ENCODE measurements at places on chromosomes 11 and 22.

DNA sequence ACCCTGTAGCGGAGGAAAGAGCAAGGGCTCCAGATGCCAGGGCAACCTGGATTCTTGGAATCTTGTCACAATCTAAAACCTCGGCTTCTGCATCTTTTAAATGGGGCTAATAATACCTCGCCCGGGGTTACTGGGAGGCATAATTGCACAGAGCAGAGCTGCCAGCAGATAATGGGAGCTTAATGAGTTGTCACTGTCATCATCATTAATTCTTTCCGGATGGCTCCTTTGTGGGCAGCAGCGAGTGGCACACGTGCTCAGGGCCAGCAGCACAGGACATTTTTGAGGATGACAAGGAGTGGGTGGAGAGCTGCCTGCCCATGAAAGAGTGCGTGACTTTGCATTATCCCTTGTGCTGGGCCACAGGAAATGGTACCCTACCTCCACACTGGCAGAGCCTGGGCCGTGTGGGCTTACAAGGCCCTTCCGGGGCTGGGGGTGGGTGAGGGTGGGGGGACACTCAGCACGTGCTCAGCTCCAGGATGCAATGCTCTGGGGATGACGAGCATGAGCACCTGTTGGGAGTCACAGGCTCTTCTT is 5.7 kb downstream of the PDGFB start:
- no peak for DNase-seq

DNA sequence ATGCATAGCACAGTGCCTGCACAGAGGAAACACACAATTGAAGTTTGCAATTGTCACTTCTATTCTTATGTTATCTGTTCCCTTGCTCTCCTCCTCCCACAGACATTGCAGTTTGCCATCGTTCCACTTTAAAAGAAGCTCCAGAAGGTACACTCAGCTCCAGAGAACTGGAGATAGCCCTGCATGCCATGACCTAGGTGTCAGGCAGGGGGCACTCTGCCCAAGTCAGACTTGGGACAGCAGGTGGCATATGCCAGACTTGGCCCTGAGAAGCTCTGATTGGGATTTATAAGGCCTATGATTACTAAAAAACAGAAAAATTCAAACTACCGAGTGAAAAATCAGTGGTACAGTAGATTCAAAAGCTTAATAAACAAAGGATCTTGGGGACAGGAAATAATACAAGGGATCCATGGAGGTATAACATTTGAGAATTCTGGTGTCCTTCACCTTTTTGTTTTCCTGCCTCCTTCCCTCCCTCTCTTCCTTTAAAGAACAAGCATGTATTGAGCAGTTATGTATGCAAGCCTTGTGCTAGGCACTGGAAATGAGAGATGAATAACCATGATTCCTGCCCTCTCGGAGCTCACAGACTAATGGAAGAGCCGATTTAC is 40.0 kb downstream of the TENM4 start:
- no peak for DNase-seq

- DNase-seq: no peak
These were observed 79.5 kb upstream of the ZBED5 start for GRCh38 chr11:10937385-10937771.

DNA sequence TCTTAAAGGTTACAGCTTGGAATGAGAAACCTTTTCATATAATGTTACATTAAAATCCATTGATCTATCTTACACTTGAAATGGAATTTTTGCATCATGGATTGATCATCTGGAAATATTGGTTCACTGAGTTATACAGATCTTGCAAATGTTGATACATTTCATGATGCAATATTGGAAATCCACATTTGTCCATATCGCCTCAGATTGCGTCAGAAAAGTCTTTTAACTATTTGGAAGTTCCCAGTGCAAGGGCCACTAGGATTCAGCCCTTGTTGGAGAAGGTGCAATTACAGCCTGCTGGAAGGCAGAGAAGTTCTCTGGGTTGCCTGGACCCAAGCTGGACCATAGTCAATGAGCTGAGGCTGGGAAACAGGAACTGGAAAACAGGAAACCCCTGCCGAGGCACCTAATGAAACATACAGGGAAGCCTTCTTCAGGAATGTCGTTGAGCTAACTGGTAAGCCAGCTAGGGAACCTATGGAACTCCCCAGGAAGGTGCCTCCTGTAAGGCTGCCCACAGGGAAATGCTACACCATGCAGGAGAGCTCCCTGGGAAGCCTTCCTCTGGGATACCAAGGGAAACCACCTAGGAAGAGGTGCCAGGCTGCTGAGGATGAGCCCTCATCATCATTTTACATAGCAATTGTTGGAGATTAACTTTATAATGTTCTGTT is 600.4 kb upstream of the CADM1 start:
- no peak for DNase-seq

DNA sequence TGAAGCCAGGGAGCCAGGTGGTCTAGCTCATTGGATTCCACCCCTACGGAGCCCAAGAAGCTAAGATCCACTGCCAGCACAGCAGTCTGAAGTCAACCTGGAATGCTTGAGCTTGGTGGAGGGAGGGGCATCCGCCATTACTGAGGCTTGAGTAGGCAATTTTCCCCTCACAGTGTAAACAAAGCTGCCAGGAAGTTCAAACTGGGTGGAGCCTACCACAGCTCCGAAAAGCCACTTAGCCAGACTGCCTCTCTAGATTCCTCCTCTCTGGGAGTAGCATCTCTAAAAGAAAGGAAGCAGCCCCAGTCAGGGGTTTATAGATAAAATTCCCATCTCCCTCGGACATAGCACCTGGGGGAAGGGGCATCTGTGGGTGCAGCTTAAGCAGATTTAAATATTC is 620.3 kb downstream of the NELL1 start:
- no peak for DNase-seq

- peak; percentile 31 for DNase-seq
These were observed 643 bp downstream of the TIGD3 start for GRCh38 chr11:65355013-65355775.

GRCh38 chr11:17694494-17695110 is 24.8 kb upstream of the MYOD1 start:
- DNase-seq: no peak

GRCh38 chr11:46659908-46660307 is 40.5 kb downstream of the ARHGAP1 start:
- no peak for DNase-seq

- DNase-seq: no peak
These were observed 58.0 kb upstream of the CCND1 start for GRCh38 chr11:69582756-69583467.

DNA sequence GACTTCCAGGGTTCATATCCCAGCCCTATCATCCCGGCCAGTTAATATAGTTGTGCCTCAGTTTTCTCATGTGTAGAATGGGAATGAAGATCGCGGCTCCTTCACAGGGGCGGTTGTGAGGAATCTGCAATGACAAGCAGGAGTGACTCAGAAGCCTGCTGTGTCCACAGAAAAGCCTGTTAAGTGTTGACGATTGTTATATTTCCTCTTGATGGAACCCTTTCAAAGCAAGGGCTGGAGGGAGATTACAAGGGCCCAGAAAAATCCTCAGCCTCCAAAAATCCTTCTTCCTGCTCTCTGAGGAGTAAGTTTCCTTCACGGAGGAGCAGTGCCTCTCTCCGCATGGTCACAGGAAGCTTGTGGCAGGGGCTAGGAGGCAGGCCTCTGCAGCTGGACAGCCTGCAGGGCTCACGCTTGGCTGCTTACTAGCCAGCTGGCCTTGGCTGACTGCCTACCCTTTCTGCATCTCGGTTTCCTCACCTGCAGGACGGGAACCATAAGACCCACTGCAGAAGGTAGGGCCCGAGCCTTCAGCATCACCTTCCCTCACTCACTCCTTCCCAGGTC is 63.4 kb downstream of the CACNG2 start:
- DNase-seq: no peak

DNA sequence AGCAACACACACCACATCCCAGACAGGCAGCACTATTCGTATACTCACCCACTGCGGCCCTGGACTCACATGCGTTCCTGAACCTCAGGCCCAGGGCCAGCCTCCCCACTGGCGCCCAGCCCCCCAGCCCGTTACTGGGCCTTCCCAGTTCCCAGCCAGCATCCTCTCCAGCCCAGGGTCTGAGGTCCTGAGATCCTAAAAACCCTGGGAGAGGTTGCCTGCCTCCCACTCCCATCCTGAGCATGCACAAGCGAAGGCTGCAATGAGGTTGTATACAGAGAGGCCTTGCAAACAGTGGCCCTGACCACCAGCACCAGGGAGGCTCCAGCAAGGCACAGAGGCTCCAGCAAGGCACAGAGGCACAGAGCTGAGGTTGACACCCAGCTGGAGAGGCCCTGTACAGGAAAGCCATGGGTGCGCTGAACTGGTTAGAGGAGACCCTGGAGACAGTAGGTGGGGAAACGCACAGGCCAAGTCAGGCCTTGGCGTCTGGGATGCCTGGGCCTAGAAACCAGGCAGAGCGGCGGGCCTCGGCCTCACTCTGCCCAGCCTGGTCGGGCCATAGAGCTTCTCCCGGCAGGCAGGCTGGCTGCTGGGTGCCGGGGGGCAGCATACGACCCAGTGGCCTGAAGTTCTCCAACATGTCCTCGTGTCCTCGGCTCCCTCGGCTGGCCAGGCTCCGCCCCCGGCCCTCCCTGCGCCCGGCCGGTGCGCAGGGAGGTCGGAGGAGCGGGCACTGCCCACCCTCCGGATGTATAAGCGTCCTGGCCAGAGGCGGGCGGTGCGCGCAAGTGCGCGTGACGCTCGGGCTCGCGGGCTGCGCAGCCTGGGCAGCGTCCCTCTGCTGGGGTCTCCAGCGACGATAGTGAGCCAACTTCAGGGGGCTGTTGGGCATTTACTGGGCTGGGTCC is 2.3 kb upstream of the TBX1 start:
- DNase-seq: no peak

GRCh38 chr11:113546757-113547507 is 71.7 kb upstream of the DRD2 start:
- no peak for DNase-seq

- DNase-seq: no peak
These were observed 45.9 kb downstream of the CKAP5 start for GRCh38 chr11:46800177-46800576.

DNA sequence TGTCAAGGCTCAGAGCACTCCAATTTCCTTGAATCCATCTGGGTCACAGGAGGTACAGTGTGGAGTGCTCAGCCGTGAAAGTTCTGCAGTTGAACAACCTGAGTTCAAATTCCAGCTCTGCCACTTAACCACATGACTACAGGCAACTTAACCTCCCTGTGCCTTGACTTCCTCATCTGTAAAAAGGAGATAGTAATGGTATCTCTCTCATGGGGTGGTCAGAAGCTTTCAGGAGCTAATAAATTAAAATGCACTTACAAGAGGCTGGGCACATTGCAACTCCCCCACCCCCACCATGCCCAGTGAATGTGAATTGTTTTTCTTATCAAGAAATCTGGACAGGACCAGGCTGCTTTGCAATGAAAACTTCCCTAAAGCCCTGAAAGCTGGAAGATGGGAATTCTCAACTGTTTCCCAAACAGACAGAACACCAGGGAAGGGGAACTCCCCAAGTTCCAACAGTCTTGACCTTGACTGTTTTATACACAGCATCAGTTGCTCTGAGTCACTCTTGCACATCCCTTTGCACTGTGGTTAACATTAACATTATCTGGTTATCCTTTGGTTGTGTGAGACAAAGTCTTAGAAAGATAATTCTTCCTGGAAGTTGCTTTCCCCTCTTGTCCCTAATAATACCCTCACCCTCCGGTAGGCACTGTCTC is 137.0 kb downstream of the SLC1A2 start:
- DNase-seq: no peak

DNA sequence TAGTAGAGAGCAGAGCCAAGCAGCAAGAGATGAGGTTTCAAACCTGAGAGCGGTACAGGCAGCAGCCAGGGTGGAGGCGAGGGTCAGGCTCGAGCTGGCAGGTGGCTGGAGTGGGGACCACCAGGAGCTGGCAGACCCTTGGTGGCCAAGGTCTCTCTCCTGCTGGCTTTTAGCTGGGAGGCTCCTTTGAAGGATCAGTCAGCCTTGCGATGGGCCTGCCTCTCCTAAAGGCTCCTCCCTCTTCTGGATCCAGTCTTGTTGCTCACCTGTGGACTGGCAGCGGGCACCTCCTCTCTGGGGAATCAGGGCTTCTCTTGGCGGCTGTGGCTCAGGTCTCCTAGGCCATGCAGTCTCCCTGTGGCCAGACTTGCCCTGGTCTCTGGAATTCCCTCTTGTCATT is 24.8 kb downstream of the TPST2 start:
- no peak for DNase-seq

DNA sequence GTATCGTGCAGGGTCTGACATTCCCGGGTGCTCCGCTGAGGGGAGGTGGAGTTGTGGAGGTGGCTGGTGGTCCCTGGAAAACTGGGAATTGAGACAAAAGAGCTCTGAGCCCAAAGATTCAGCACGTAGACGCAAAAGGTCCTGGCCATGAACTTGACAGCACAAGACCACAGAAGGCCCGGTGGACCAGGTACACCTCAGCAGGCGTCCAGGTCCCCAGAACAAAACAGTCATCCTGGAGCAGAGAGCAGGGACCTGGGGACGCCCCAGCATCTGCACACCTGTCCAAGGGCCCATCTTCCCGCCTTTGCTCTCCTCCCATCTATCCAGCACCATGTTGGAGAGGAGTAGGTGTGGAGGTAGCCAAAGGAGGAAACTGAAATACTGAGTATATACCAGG is 13.8 kb upstream of the MB start:
- no peak for DNase-seq

GRCh38 chr11:614021-614622 is 1.6 kb downstream of the IRF7 start:
- DNase-seq: no peak

- no peak for DNase-seq
These were observed 9.4 kb downstream of the AASDHPPT start for GRCh38 chr11:106086850-106087249.

DNA sequence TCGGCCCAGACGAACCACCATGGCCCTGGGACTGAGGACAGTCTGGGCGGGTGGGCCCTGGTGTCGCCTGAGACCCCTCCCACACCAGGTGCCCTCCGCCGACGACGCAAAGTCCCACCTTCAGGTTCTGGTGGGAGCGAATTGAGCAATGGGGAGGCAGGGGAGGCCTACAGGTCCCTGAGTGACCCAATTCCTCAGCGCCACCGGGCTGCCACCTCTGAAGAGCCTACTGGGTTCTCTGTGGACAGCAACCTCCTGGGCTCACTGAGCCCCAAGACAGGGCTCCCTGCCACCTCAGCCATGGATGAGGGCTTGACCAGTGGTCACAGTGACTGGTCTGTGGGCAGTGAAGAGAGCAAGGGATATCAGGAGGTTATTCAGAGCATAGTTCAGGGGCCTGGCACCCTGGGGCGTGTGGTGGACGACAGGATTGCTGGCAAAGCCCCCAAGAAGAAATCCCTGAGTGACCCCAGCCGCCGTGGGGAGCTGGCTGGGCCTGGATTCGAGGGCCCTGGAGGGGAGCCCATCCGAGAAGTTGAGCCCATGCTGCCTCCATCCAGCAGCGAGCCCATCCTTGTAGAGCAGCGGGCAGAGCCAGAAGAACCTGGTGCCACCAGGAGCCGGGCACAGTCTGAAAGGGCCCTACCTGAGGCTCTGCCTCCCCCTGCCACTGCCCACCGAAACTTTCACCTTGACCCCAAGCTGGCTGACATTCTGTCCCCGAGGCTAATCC is 2.8 kb downstream of the ARHGEF17 start:
- no peak for DNase-seq

DNA sequence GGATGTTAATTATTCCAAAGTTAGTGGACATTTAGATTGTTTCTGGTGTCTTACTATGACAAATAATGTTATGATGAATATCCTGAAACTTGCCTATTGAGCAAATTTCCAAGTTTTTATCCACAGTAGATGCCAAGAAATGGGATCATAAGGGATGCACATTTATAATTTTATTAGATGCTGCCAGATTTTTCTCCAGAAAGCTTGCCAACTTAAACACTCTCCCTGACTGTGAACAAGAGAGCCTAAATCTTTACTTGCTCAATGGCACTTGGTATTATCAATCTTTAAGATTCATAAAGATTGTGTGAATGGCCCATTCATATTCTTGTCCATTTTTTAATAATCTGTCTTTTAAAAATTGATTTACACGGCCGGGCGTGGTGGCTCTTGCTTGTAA is 82.4 kb downstream of the SPON1 start:
- DNase-seq: no peak
